LoVo (cell line): ENCODE measurements at places on chromosomes 2 and 18.

DNA sequence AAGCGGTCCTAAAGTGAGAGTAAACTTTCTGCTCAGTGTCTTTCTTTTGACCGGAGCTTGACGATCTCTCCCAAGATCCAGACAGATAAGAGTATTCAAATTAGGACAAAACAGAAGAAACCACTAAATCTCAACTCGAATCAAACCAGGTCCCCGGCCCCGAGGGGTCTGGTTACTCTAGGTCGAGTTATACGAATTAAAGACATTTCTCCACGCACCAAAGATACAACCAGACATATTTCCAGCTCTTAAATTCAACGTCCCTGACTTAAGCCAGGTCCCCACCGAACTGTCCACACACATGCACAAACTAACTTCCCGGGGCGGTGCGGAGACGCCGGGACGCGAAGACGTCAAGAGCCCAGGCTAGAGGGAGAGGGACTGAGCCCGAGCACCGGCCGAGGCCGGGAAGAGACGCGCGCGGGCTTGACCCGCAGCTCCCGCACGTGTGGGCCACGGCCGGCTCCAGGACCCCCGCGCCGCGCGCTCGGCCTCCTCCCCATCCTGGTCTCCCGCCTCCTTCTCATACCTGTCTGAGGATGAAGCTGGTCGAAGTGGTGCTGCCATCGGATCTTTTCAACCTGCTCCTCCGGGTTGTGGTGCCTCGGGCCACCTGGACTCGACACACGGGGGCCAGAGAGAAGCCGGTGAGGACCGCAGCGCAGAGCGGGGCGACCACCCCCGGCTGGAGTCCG, 896 bp downstream of the CACNB4 start:
- DNase-seq, result peak; percentile 32

DNA sequence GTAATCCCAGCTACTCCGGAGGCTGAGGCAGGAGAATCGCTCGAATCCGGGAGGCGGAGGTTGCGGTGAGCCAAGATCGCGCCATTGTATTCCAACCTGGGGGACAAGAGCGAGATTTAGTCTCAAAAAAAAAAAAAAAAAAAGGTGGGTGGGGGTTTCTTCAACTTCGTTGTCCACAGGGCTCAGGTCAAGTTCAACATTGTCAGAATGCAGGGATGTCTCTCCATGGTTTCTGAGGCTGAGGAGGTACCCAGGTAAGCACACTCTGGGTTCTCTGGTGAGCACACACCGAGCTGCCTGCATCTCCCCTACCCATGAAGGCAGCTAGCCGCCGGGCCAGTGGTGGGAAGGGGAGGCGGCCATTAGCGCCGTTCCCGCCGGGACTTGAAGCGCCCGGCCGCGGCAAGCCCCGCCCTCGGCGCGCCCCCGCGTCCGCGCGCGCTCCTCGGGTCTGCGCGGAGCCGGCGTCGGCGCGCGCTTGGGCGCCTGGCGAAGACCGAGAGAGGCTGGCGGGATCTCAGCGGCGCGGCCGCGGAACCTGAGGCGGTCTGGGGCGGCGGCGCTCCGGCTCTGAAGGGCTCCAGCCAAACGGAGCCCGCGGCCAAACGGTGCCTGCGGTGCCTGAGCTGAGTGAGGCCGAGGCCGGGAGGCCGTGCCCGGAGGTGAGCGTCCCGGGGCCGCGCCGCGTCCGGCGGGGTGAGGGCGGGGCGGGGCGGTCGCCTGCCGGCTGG, at the start of gene UBXN2A:
Gene UBXN2A, plus strand, starts transcription at position 477 of the 731 bp plus-strand sequence. CDS start 17,852 bp downstream, outside the sequence.
- peak; percentile 87 for DNase-seq

DNA sequence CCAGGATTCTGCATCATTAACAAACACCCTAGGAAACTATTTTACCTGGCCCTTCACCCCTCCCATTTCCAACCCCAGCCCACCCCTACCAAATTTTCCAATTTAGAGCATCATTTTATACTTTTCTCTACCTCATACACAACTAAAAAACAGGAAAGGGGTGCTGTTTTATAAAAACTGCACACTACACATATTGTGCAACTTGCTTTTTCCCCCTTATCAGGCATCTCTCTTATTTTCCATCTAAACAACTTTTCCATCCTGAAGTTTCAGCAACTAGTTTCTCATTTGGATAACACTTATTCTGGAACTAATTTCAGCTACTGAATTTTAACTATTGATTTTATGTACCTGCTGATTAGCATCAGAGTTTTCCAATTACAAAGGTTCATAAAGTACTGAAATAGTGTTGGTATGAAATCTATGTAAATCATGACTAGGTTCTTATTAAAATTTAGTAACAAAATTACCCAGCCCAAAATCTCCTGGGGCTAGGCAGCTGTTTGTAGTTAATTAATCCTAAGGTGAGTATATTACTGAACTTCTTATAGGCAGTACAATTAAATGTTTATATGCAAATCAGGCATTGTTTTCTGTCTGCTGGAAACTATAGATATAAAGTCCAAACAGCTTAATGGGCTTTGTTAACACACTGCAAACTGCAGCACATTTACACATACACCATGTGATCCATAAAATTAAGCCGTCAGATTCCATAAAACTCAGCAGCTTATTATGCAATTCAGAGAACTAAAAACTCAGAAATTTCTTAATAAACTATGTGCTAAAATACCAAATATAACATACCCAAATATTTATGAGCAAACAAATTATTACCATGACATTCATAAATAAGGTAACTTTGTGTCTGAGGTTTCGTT, 7.9 kb downstream of the SF3B1 start:
- DNase-seq, result no peak

- no peak for DNase-seq
Measured at GRCh38 chr2:207482630-207483029, 47.1 kb upstream of the CREB1 start.

- no peak for DNase-seq
Measured at GRCh38 chr18:79989195-79989497, 783 bp upstream of the TXNL4A start.

DNA sequence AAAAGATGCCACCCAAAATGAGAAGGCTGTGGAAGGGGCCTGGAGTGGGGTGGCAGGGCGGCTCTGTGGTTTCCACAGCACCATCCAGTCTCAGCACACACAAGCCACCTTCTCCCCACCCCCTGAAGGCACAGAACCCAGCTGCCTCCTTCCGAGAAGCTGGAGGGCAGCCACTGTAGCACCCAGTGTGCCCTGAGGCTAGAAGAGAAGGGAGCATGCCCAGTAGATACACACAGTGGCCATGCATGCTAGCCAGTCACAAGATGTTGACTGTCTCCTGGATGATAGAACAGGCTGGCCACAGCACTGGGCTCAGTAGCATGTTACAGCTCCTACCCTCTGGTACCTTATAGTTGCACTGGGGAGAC, 148.9 kb upstream of the EPAS1 start:
- no peak for DNase-seq

DNA sequence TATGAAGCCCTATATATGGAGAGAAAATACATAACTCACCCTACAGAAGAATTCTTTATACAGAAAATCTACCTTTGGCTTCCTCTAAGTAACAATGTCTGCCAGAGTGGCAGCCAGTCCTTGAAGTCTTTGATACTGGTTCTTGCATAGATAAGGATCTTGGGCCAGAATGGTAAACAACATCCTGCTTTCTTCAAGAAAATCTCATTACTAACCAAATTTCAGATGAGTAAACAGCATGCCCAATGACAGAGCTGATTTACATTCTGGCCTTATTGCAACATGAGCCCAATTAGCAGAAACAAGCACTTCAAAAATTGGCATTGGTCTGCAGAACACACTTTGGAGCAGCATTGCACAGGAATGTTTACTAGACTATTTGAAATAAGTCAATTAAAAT, 336.5 kb upstream of the ST6GAL2 start:
- no peak for DNase-seq

GRCh38 chr18:58687871-58688308, 16.6 kb downstream of the MALT1 start:
- DNase-seq, result no peak

DNA sequence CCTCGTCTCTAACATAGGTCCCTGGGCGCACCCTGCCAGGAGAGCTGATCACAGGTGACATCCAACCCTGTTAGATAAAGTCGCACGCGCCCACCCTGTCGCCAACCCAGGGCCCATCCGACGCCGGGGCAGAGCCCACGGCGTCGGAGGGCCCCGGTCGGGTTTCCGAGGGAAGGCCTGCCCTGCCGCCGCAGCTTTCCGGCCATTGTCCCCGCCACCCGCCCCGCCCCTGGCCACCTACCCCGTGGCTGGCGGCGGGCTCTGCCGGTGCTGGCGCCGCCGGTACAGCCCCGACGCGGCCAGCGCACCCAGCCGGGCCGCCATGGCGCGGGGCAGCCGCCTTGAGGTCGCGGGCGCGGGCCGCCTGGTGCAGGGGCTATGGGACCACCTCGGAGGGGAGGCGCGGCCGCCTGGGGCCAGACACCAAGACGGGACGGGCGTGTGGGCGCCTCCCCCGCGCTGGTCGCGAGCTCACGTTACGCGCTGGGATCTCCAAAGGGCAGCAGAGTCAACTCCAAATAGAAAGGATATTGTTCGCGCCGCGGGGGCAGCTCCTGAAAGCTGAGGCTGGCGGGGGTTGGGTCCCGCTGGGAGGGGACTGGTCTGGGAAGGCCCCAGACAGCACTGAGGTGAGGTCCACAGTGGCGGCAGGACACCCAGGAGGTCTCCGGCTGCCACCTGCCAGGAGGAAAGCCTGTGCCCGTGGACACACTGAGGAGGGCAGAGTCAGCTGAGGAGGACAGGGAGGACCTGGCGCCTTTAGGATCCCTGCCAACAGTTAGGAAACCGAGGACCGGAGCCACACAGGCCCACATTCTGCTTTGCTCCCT, 11.1 kb downstream of the LIMS2 start:
- DNase-seq, result no peak
